ENCODE measurements at places on chromosomes 4 and X.

DNA sequence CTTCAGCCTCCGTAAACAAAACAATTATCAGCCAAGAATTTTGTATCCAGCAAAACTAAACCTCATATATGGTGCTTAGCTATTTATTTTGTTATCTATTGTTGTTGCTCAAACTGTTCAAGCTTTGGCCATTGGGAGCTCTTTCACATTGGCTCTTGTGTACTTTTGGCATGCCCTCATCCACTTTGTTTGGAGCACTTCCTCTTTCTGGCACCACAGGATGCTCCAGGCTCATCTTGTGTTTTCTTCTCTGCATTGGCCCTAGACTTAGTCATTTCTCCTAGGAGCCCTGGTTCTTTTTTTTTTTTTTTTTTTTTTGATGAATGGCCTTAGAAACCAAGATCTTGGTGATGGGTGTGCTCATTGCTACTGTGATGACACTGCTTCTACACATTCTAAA, 74.5 kb downstream of the DIPK2B start:
- DNase-seq = no peak

- DNase-seq = no peak
Observed at GRCh38 chr4:174553828-174554227, 31.5 kb upstream of the HPGD start.

- no peak for DNase-seq
Observed at GRCh38 chr4:24282446-24282845, 301.9 kb downstream of the DHX15 start.

DNA sequence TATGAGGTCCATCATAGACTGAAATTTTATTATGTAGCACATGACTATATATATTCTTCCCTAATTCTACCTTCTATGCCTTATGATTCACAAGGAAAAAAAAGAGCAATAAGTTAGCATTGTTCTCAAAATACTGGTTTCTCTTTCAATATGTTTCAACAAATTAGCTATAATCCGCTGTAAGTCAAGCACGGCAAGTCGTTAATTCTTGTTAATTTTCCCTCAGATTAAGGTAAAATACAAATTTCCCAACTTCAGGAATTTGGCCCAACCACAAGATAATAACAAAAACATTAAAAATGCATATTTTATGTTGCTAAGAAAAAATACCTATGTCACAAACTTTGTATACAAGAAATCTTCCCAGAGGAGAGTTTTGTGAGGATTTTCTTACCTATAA, 296.5 kb upstream of the GALNTL6 start:
- no peak for DNase-seq

- DNase-seq = no peak
Observed at GRCh38 chrX:63919081-63919480, 134.1 kb upstream of the ARHGEF9 start.

DNA sequence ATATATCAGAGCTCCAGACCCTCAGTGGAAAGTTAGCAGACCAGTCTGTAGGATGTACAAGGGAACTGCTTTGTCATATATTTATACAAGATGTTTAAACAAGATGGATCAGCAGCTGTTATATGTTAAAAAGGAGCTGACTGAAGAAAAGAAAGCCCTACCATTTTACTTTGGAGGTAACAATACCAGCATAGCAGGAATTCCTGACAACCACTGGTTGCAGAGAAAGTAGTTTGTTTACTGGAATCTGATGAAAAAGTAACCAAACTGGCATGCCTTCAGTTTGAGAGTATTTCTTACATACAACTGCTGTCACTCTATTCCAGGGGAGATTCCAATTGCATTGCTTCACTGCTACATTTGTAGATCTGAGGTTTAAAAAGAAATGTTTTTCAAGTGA, 49.5 kb upstream of the GABRQ start:
- DNase-seq = no peak

DNA sequence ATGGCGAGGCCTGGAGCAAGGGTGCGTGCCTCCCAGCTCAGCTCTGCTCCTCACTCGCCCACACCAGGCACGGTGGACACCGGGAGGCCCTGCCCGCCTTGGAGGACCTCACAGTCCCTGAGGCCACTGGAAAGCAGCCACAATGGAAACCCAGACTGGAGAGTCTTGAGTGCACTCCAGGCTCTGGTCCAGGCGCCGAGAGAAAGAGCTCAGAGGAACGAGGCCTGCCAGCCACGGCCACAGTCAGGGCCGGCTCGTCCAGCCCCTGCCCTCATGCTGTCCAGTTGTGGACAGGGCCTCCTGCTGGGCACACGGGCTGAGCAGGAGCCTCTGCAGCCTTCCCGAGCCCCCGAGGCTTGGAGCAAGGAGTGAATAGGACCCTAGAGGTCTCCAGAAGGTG, 53.3 kb upstream of the GRPEL1 start:
- no peak for DNase-seq

DNA sequence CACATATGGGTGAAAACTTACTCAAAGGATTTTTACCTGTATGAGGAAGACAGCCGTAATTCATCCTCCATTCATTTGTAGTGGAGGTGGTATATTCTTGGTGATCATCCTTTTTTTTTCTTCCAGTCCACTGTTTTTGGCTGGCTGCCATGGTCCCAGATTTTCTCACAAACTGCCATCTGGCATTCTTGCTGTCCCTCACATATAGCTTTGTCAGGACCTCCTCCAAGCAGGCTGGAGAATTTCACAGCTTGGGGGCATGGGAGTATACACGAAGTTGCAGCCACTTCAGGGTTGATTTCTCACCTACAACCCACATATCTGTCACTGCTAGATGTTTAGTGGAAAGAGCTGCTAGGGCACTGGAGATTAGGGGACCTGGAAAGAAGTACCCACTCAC, 401.0 kb downstream of the IL1RAPL1 start:
- DNase-seq = no peak

DNA sequence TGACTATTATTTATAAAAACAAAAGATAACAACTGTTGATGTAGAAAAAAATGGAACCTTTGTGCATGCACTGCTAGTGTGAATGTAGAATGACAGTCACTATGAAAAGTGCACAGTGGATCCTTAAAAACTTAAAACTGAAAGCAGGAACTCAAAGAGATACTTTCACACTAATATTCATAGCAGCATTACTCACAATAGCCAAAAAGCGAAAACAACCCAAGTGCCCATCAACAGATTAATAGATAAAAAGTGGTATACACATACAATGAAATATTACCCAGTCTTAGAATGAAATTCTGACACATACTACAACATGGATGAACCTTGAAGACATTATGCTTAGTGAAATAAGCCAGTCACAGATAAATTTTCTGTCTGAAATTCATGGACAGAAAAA, 23.8 kb downstream of the CENPC start:
- DNase-seq = no peak

GRCh38 chr4:149095001-149095400, 652.8 kb upstream of the NR3C2 start:
- no peak for DNase-seq

DNA sequence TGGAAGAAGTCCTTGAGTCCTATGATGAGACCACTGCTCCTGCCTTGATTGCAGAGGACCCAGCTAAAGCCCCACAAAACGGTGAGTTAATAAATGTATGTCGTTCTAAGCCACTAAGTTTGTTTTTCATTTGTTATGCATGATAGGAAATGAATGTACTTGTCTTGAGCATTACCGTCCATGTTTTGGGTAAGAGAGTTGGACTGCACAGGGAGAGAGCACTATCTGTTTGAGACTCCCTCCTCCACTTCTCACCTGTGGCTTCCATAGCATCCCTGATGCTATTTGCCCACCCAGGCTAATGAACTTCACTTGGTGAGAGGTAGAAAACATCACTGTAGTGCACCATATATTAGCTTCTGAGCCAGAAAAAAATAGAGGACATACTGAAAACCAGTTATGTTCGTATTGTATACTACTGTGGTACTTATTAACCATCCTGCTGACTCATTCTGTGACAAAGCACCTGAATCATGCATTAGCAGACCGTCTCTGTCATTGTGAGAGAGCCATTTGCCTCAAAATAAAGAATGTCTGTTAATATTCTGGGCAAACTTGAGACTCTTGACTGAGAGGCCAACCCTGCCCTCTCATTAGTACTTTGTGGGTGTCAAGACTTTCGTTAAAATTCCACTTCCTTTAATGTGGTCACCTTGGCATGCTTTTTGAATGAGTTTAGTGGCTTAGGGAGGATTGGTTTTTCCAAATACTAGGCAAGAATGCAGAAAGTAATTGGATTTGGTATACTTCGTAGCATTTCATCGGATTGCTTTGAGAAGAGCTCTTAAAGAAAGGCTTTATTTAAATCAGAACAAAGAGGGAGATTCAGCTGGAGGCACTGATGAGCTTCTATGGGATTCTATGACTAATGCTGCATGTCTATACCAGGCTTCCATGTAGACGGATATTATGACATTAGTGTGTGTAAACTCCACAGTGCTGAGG, 99.3 kb upstream of the GRPR start:
- no peak for DNase-seq

- no peak for DNase-seq
Observed at GRCh38 chr4:11831739-11832138, 403.0 kb upstream of the HS3ST1 start.

DNA sequence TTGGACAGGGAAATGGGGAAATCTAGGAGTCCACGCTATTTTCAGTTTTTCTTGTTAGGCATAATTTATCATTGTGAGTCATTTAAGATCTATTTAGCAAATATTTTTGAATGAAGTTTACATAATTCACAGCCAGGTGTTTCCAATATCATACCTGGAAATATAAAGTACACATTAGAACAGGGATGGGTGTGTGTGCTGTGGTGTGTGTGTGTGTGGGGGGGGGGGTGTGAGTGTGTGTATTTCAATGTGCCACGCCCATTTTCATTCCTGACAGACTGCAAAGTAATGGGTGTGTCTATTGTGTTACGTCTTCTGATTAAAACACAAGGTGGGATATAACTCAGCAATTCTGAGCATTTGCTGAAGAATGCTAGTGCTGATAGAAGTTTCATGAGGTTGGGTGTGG, 33.2 kb downstream of the ARHGAP10 start:
- DNase-seq = no peak

GRCh38 chr4:128542047-128542446, 254.4 kb upstream of the PGRMC2 start:
- no peak for DNase-seq

- DNase-seq = no peak
Observed at GRCh38 chr4:169201222-169202144, 69.3 kb downstream of the SH3RF1 start.

Measured in stimulated activated CD8-positive, alpha-beta memory T cell treated with anti-CD3 and anti-CD28 coated beads, Interleukin-4, amount 100 ng/mL, for 4 hours (primary cell).